CD4-positive, alpha-beta T cell treated with Interferon gamma for 1 hour (primary cell): ENCODE measurements at places on chromosomes 11 and 22.

DNA sequence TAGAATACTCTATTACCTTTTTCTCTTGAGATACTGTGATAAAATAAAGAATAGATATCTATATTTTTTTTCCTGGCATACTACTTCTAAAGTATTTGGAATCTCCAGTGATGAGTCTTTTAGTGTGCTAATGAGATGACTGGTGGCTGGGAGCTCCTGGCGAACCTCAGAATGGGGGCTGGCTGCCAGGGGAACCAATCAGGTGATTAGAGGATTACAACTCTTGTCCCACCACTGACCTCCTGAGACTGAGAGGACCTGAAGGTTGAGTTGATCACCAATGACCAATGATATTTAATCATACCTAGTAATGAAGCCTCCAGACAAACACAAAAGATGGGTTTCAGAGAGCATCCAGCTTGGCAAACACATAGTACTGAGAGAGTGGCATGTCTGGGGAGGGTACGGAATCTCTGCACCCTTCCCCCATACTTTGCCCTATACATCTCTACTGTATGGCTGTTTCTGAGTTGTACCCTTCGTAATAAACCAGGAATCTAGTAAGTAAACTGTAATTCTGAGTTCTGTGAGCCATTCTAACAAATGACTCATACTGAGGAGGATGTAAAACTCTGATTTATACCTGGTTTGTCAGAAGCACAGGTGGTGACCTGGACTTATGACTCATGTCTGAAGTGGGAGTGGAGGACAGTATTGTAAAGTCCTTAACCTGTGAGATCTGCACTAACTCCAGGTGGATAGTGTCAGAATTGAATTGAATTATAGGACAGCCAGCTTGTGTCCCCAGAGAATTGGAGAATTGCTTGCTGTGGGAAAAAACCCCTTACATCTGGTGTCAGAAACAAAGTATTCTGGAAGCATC lies 325.3 kb upstream of the LRRC4C start:
- no peak for DNase-seq

DNA sequence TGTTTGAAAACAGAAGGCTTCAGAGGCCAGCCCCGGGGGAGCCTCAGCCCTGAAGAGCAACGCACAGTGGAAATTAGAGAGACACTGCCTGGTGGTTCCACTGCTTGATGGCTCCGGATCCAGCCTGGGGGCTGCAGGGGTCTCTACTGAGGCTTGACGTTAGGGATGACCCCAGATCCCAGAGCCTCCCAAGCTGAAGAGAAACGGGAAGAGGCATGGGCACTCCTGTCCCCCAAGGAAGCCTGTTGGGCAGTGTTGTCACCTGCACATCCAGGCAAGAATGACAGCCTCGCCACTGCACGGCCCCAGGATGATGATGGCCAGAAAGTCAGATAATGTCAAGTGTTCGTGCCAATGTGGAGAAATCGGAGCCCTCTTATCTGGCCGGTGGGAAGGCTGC lies 56.8 kb upstream of the FGF3 start:
- no peak for DNase-seq

- DNase-seq = no peak
Observed at GRCh38 chr11:111776398-111777093, 10.4 kb upstream of the PPP2R1B start.

- DNase-seq = no peak
Observed at GRCh38 chr11:6099577-6099976, 7.9 kb upstream of the OR56B4 start.

DNA sequence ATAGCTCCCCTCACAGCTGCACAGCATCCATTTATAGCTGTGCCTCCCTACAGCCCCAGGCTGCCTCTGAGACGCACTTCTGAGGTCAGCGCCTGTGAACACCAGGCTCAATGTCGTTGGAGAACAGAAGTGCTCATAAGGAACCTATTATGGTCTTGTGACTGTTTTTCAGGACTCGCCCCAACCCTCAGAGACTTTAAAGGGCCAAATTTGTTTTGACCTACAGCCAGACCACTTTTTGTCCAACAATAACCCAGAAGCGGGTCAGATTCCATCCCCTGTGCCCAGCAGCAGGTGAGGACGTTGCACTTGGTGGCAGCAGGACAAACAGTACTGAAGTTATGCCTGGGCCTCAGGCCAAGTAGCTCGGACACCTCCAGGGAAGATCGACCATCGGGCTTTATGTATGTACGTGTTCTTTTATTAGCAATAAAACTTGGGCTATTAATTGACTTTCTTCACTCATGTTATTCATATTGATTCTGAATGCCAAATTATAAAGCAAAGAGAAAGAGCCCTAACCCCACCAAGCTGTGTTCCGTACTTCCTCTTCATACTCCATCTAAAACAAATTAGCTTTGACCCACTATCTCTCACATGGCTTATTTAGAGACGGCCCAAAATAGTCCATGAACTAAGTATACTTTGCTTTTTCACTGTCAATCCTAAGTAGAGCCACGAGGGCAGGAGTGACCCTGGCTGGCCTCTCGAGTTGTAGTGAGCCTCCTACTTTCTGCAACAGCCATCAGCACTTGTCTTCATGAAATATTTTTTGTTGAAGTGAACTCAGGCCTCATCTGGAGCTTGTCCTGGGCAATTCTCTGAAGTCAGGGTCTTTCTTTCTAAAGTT lies 92.3 kb upstream of the PAX6 start:
- no peak for DNase-seq

- no peak for DNase-seq
Observed at GRCh38 chr11:72454791-72455190, 20.5 kb upstream of the CLPB start.

DNA sequence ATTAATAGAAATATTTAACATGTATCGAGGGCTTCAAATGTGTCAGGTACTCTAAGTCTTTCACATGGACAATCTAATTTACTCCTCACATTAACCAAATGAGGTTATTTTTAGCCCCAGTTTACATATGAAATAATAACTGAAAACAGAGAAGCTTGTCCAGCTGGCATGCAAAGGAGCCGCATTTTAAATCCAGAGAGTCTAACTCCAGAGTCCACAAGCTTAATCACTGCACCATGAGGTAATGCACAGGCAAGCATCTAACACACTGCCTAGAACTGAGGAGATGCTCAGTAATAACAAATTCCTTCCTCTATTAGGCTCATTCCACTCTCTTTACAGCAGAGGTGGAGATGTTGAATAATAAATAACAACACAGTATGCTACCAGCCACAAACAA lies 165.7 kb upstream of the GUCY1A2 start:
- DNase-seq = no peak

DNA sequence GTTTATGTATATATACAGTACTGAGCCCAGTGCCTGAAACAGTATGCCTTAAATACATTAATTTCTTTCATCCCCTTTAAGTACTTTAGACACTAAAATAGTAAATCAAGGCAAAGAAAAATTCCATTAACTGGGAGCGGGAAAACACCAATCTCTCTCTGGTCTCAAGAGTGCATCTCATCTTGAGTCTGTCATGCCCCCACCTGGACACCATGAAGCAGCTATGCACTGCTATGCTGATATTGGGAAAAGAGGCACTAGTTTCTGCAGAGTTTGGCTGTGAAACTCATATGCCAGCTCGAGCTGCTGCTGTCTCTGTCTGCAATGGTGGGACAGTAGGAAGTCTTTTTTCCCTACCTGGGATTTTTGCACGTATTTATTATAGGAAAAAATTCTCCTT lies 754.4 kb upstream of the RAG2 start:
- no peak for DNase-seq

- no peak for DNase-seq
Observed at GRCh38 chr22:29617922-29618629, 14.6 kb downstream of the NF2 start.

- DNase-seq = no peak
Observed at GRCh38 chr11:113876798-113877669, 1.7 kb upstream of the USP28 start.

DNA sequence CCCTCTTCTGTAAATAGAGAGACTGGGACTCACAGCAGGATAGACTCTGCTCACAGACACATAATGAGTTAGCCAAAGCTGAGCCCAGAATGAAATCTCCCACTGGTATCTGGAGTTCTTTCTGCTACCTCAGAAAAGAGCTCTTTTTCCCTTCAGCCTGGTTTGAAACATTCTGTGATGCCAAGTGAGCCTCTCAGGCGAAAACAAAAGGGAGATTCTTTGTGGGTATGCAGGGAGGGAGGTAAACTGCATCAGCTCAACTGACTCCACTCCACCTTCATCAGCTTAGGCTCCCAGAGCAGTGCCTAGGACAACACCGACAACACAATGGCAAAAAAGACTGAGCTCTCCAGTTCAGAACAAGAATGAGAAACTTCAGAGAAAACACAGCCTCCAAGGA lies 55.1 kb upstream of the SCUBE2 start:
- no peak for DNase-seq

DNA sequence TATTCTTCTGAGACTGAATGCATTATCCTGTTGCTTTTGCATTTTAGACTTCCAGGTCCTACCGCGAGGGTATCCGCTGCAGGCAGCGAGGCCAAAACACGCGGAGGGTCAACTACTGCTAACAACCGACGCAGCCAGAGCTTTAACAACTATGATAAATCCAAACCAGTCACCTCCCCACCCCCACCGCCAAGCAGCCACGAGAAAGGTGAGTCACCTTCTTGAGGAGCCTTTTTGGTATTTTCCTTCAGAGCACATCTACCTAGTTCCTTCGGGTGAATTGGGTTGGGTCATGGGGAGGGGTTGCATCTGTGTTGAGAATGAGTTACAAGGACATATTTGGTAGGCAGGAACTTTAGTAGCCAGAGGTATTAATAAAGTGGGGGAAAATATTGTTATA lies 179.8 kb downstream of the NAV2 start:
- no peak for DNase-seq
